ENCODE measurements at places on chromosomes 2 and 18.

DNA sequence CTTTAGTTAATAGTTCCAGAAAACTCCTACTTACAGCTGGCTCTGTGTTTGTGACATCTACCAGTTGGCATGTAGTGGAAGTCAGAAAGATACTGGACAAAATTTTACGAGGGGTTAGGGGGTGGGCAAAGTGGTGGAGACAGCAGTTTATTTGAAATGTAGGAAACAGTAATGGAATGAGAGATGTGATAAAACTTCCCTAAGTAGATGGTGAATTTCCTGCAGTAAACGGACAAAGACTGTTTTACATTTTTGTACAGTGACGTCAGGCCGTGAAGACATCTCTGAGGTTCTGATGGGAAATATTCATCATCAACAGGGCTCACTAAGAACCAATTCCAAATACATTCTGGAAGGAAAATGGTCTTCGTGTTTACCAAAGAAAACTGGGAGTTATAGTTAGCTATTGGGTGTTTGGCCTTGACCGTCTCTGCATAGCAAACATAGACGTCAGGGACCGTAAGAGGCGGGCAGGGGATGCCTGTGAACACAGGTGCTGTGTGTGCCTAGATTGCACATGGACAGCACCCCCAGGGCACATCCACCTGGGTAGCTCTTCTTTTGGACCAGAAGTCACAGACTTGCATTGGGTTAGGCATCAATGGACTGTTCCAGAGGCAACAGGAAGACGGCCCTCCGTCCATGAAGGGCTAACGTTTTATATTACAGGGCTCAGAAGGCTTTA lies 131.5 kb downstream of the ZNF516 start:
- DNase-seq = peak; percentile 43

DNA sequence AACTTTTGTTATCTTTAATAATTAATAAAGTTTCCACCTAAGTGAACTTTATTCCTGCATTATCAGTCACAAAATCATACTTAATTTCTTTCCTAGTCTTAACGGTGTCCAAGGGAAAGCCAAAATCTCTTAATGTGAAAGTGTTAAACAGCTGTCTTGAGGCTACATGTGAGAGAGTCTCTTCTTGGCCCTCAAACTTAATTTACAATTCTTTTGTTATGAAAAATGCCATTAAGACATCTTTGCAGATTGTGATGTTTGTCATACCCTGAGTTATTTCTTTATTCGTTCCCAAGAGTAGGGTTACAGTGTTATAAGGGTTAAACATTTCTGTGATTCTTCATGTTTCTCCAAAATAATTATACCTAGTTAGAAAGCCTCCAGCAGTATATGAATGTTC lies 64.6 kb downstream of the ANKRD12 start:
- no peak for DNase-seq

DNA sequence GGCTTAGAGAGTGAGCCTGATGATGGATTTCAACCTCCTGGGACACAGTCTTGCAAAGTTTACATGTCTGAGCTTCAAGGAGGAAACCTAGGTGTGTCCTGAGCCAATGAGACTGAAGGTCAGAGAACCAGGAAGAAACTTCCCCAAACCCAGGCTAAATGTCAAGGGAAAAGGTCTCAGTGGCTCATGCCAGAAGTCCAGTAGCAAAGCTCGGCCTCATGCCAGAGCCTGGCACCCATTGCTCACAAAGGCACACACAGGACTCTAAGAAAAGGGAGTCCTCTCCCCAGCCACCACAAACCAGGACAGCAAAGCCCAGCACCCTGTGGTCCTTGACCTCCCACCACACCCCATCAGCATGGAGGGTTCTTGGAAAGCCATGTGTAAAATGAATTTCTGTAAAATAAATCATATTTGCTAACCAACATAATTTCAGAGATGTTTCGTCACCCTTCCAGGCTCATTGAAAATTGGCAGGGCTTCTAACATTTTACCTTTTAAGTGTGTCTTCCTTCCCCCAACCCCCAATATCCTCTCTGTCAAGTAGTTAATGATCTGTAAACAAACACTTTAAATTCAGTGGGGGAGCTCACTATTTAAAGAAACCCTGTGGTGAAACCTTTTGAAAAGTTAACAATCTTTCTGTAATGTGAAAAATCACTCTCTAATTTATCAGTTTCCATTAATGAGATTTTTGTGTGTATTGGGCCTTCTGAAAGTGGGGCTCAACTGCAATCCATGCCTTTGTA lies 77.1 kb downstream of the BCL11A start:
- DNase-seq = no peak

DNA sequence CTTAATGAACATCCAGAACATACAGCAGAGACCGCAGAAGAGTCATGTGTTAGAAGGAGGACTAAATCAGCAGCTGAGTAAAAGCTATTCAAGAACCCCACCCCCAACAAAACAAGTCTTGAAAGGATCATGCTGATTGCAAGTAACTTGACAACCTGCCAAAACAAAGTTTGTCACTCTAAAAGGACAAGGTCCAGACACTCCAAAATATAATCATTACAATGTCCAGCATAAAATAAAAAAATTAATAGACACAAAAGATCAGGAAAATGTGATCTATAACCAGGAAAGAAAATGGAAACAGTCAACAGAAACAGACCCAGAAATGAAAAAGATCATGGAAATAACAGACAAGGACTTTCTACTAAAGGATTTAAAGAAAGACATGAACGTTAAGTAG lies 28.5 kb downstream of the CCDC88A start:
- no peak for DNase-seq

- no peak for DNase-seq
These were observed 123.5 kb downstream of the PLEKHM3 start for GRCh38 chr2:207901829-207902228.

DNA sequence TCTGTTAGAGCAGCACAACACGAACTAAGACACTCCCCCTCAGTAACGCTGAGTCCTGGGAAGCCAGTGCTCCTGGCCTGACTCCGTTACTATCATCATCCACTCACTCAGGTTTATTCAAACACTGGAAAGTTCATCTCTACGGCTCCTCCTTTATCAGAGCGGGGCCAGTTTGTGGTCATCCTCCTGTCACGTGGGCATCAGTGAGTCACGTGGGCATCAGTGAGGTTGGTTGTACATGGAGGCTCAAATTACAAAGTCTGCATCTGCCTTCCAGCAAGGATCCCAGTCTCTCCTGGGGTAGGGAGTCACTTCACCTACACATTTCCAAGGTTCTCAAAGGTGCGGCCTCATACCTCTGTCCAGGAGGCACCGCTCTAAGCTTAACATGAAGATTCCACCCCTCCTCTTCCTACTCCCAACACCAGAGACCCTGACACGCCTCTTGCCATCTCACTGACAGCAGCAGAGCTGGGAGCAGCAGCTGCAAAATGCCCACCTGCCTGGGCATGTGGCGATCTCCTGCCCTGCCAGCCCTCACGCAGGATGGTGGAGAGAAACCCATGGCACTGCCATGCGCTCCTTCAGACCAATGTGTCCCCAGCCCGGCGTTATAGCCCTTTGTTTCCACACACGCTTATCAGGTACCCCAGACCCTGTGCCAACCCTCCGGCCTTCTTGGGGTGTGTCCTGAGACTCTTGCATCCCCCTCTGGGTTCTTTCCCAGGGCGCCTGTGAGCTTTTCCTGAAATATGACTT lies 99.2 kb upstream of the PTPRM start:
- no peak for DNase-seq
